ENCODE measurements at places on chromosomes 4 and X.
A peak's percentile ranks its signal among the peaks of the same experiment; 100 is the strongest.

DNA sequence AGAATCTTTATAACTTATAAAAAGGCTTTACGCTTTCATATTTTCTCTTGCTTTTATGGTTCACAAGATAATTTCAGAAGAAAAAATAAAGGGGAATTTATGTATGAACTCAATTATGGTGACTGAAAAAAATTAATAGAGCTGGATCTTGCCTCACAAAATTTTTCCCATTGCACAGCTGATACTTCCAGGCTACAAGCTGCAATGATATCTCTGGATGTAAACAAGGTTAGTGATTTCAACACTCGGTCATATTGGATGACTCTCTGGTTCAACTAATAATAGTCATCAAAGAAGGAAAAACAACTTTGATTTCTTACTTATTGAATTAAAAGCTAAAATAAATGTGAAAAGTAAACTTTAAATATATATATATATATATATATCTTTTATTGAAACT is 868.0 kb downstream of the FAT4 start:
- DNase-seq, result no peak

- no peak for DNase-seq
Observed at GRCh38 chrX:41603596-41603995, 85.2 kb upstream of the GPR34 start.

GRCh38 chrX:136468391-136469103 is 19.2 kb upstream of the BRS3 start:
- DNase-seq, result no peak

DNA sequence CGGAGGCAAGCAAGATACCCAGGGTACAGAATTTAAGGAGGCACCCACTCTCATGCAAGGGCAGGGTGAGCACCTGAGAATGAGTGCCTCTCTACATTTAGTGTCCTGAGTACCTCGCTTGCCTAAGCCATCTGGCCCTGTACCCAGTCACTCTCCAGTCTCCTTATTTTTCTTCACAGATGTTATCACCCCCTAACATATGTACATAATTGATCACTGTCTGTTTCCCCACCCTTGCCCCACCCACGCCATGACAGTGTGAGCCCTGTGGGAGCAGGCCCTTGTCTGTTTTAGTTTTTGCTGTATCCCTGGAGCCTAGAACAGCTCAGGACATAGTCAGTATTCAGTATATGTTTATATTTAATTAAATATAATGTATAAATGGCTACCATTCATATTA is 113.6 kb downstream of the SPRY1 start:
- no peak for DNase-seq

GRCh38 chrX:18065956-18066355 is 154.7 kb downstream of the BEND2 start:
- DNase-seq, result no peak

- no peak for DNase-seq
Observed at GRCh38 chr4:103405415-103405814, 207.3 kb upstream of the CENPE start.

DNA sequence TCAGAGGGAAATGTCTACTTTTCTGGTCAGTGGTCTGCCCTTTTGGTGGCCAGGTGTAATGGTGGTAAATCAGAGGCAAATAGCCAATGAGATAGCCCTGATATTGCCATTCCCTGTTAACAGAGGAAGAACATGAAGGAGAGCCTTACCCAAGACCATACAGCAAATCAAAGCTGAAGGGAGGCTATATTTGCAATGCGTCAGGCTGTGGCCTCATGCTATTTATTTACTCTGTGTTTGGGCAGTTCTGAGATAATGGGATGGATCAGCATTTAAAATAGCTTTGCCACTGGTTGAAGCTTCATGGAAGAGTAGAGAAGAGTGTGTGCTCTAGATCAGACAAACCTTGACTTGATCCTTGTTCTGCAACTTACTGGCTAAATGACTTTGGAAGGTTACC is 73.3 kb upstream of the MAML3 start:
- no peak for DNase-seq

GRCh38 chr4:22593933-22594332 is 78.1 kb upstream of the ADGRA3 start:
- DNase-seq, result no peak

DNA sequence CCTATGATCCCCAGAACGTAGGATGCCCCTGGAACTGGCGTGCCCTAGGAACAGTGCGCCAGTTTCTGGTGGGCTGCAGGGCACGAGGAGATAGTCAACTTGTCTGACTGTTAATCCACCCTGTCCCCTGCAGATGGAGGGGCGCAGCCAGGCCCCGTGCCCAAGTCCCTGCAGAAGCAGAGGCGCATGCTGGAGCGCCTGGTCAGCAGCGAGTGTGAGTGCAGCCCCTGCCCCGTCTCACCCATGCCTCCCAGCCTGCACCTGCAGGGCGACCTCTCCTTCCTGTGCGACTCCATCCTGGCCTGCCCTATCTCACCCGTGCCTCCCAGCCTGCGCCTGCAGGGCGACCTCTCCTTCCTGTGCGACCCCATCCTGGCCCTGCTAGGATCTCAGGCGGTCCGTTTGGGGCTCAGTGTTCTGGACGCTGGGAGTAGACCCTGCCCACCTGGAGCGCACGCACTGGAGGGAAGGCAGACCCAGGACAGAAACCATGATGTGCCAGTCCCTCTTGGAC is 22.2 kb downstream of the WFS1 start:
- DNase-seq, result no peak

- DNase-seq, result no peak
Observed at GRCh38 chr4:99657798-99658197, at the start of gene C4orf54. Gene C4orf54, minus strand, starts transcription at chr4:99657828. Its CDS starts 3,180 bp downstream, at chr4:99654648.

GRCh38 chrX:71315917-71316316 is 14.4 kb downstream of the ITGB1BP2 start:
- no peak for DNase-seq

- DNase-seq, result peak; percentile 49
Observed at GRCh38 chr4:24770032-24770584, 25.3 kb upstream of the SOD3 start.

DNA sequence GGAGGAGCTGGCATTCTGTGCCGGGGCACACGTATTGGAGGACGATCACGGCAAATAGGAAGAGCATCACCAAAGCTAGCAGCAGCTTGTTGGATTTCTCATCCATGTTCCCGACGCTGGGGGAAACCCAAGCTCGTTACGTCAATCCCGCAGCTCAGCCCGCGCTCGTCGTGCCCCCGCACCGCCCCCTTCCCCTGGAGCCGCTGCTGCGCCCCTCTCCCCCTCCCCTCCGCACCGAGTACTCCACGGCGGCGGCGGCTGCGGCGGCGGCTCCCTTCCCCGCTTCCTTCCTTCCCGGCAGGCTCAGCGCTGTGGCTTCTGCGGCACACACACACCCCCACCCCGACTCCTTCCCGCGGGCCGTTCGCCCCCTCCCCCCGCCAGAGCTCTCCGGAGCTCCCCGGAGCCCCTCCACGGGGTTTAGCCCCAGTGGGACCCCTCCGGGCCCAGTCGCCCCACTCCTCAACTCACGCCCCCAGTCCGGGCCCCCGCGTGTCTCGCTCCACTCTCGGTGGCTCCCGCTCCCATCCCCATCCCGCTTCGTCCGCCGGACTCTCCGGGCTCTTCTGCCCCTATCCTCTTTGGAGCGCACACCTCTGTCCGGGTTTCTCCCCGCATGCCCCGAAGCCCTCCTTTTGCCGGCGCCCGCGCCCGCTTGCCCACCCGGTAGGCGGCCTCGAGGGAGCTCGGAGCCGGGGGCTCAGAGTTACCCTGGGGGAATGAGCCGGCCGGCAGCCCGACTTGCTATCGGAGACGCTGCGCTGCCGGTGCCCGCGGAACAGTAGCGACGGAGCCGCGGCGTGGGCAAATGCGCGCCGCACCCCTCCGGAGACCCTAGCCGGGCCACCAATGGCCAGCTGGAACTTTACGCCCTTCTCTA is 978 bp downstream of the HS6ST2 start:
- no peak for DNase-seq

- DNase-seq, result no peak
Observed at GRCh38 chr4:3748136-3748898, 17.9 kb upstream of the ADRA2C start.

DNA sequence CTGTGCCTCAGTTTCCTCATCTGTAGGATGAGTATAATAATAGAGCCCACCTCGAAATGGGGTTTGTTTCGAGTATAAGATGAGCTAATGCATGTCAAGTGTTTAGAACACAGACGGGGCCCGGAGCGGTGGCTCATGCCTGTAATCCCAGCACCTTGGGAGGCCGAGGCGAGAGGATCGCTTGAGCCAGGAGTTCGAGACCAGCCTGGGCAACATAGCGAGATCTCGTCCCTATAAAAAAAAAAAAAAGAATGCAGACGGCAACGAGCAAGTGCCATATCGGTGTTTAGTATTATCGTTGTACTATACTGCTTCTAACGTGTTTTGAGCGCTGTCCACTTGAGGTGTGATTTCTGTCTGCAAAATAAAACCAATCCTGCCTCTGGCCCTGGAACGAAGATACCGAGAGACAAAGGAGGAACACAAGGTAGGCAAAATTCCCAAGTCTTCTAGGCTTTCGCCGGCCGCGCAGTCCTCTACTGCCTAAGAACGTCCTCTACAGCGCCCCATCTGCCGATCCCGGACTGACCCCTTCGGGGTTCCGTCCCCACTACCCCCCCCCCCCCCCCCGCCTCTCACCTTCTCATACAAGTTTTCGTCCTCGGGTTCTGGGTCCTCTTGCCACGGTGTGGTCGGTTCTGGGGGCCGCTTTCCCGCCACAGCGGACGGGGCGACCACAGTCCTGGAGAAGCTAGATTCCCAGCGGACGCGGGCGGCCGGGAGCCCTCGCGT is 442 bp downstream of the NDUFB11 start:
- no peak for DNase-seq

GRCh38 chr4:100891808-100892207 is 374.0 kb upstream of the EMCN start:
- no peak for DNase-seq

- DNase-seq, result no peak
Observed at GRCh38 chr4:153038623-153039311, 102.6 kb downstream of the FHDC1 start.

- DNase-seq, result no peak
Observed at GRCh38 chrX:47577424-47577823, 4.8 kb upstream of the TIMP1 start.

DNA sequence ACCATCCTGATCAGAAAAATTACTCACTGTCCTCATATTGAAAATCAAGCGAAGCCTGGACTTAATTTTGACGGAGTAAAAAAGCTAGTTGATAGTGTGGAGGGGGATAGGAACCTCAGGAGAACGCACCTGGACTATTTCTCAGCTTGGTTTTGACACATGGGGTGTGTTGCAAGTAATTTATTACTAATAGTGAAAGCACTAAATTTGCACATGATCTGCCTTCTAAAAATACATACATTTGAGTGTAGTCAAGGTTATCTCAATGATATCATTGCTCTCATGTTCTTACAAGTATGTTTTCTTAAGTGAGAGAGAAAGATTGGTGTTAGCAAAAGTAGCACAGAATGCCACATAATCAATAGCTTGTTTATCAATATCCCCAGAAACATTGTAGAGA is 29.5 kb downstream of the LRIT3 start:
- peak; percentile 43 for DNase-seq

GRCh38 chr4:165384598-165384997 is 5.8 kb downstream of the CPE start:
- DNase-seq, result no peak

- DNase-seq, result no peak
Observed at GRCh38 chr4:109912706-109913595, at the start of gene EGF. Gene EGF, plus strand, starts transcription at chr4:109912883. Its CDS starts 453 bp downstream, at chr4:109913336.

GRCh38 chrX:136386826-136387225 is 86.1 kb downstream of the ADGRG4 start:
- DNase-seq, result no peak

DNA sequence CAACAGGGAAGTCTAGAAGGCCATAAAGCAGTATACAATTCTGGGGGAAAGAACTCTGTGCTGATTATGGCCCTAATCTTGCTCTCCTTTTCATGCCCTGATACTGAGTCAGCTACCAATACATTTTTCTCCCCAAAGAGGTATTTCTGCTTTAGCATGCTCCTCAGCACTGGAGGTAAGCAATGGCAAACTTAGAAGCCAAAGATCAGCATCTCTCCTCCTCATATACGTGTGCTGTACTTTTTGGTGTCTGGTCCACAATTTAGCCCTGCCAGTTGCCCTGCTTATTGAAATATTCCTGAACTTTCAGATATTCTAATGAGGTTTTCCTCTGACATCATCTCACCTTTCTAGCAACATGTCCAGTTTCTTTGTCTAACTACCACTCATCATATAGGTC is 226.2 kb downstream of the FSTL5 start:
- no peak for DNase-seq

DNA sequence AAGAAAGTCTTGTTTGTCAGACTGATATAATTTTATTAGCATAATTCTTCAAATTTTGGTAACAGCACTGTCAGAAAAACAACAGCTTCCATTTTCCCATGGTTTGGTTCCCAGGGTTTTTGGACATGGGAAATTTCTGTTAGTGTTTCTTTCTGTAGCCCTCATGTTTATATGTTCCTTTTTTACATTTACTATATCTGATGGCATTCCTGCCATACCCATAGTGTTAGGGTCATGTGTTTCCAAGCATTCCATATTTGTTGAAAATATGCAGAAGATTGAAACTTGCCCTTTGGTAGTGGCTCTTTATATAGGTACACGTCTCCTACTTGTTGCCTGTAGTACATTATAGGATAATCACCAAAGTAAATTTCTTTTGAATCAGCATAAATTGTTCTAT is 65.8 kb downstream of the PDLIM5 start:
- DNase-seq, result no peak

- DNase-seq, result peak; percentile 48
Observed at GRCh38 chr4:70844180-70844579, 4.5 kb upstream of the GRSF1 start.

DNA sequence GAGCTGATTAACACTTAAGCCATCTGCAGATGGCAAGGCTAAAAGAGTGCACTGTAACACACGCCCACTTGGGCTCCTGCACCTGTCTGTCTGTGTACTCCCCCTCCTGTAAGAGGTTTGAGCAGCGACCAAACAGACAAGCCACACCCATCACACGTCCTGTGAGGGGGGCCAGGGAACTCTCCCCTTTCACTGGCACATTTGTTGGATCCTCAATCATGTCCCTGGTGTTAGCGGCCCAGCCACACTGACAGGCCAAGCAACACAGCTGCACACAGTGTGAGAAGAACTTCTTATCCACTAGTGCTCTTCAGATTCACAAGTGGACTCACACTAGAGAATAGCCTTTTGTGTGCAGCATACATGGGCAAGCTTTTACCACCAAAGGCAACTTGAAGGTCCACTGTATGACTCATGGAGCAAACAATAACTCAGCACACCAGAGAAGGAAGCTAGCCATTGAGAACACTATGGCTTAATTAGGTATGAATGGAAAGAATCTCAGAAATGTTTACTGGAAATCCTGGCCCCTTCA is 29.1 kb upstream of the UTP14A start:
- no peak for DNase-seq

DNA sequence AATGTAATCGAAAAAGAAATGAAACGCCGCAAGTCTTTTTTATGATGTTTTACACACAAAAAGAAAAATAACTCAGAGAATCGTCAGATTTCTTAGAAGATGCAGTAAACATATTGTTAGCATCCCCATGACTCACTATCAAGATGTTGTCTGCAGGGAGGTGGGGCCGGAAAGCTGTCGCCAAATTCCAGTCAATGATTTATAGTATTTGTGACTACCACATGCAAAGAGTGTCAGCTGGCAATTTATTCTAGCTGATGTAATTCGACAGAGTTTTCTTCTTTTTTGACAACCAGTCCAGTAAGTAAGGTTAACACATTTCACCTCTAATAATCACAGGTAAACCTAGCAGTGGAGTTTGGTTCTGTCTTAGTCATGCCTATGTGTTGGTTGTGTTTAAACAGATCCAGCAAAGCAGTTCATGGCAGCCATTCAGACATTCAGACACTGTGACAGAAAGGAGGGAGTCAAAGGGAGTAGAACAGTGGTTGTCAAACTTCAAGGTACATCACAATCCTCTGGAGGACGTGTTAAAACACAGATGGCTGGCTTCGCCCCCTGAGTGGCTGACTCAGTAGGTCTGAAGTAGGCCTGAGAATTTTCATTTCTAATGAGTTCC is 19.8 kb upstream of the PPP1R2C start:
- DNase-seq, result no peak

All from GM06990 (cell line).